ENCODE measurements at places on chromosomes 12 and 14. TPM values are rescaled to one million over a fixed set of nuclear protein-coding genes. Genes with fewer than 3 reads are reported as not detected.

The P2RX2 gene
- total RNA-seq, result not detected

The EPYC gene
- not detected for total RNA-seq

The SOAT2 gene
- not detected for total RNA-seq

The LMNTD1 gene
- total RNA-seq, result not detected

The B3GNT4 gene
- 1.6 TPM for total RNA-seq

The ANKRD33 gene
- not detected for total RNA-seq

The TTC9 gene
- total RNA-seq, result 0.02 TPM

The ZC3H10 gene
- total RNA-seq, result 3.3 TPM

The MARCHF9 gene
- 10.1 TPM for total RNA-seq

The SMARCC2 gene
- total RNA-seq, result 70.2 TPM

The PELI2 gene
- 1.0 TPM for total RNA-seq

The DACT1 gene
- total RNA-seq, result 0.13 TPM

The PLA2G1B gene
- 1.8 TPM for total RNA-seq

The LRP1-AS gene
- not detected for total RNA-seq

The LALBA gene
- not detected for total RNA-seq

The CTSG gene
- total RNA-seq, result not detected

The FOXN4 gene
- not detected for total RNA-seq

The LRRC10 gene
- not detected for total RNA-seq

The FGF6 gene
- total RNA-seq, result not detected

The TESPA1 gene
- 2.4 TPM for total RNA-seq

The MSI1 gene
- 0.16 TPM for total RNA-seq

The SSTR1 gene
- total RNA-seq, result not detected

Measured in K562 (cell line).